ENCODE measurements at places on chromosomes 4 and X.

DNA sequence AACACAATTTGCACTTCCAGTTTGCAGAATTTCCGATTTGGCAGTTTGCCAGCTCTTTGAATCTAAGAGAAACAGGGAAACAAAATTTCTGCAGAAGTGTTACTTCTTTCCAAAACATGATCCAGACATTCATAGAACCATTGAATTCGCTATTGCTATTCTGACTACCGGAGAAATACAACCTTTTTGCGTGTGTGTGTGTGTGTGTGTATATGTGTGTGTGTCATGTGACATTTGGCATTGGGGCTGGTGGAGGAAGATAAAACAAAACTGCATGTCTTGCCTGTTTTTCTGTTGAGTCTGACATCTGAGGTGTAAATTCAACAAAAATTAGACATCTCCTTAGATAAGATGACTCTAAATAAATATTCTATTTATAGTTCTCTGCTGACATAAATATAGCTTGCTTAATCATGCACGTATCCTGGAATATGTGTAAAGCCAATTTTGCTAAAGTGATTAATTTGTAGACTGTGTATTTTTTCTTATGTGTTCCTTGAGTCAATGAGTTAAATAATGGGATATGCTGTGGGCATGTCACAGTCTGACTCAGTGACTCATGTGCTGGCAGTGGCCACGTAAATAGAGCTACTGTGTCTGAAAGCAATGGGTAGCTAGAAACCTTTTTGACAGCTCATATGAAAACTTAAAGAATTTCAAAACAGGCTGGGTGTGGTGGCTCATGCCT lies 98.9 kb downstream of the HPGD start:
- DNase-seq: no peak

GRCh38 chr4:3471098-3471760 lies 8.1 kb downstream of the DOK7 start:
- DNase-seq: no peak

GRCh38 chrX:115900425-115900824 lies 270.1 kb upstream of the AGTR2 start:
- no peak for DNase-seq

GRCh38 chr4:7194251-7195140 lies 2.2 kb downstream of the SORCS2 start:
- DNase-seq: no peak

DNA sequence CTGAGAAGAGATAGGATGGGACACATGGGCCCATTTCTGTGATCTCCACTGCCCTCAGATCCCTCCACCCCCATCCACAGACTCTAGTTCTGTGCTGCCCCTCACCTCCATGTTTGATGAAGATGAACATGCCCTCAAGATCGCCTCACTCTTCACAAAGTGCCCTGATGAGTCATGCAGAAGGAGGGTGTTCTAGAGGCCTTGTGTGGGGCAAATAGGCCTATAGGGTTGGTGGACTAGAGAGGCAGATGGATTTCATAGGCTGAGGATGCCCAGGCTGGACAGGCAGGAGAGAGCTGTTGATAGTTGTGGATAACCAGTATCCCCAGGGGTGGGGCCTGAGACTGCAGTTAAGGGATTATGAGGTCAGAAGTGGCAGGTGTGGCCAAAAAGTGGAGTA lies at the start of gene CXorf65:
TSS of gene CXorf65 (minus strand) at position 314 of the 400 bp plus-strand sequence. CDS start at position 130, 184 bp downstream.
- DNase-seq: no peak

GRCh38 chr4:23932901-23933308 lies 43.1 kb upstream of the PPARGC1A start:
- no peak for DNase-seq

DNA sequence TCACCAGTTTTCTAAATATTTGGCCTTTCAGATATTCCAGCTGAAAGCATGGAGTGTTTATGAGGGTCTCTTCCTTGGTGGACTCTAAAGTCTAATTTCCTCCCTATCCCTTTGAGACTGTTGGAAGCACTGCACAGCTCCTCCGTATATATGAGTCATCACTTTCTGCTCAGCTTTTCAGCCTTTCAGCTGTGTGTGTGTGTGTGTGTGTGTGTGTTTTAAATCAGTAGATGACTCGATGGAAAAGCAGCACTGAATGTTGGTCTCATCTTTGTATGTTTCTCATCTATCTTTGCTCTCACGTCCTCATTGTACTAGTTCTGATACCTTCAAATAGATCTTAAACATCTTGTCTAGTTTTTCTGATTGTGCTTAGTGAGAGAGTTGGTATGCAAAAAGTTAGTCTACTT lies 81.6 kb downstream of the ZFX start:
- peak; percentile 38 for DNase-seq

- DNase-seq: no peak
Observed at GRCh38 chr4:78710536-78710935, 65.6 kb upstream of the BMP2K start.

GRCh38 chrX:48468247-48468671 lies 1.8 kb downstream of the SLC38A5 start:
- no peak for DNase-seq
